ENCODE measurements at places on chromosomes 3 and 15.
A peak's percentile ranks its signal among the peaks of the same experiment; 100 is the strongest.

DNA sequence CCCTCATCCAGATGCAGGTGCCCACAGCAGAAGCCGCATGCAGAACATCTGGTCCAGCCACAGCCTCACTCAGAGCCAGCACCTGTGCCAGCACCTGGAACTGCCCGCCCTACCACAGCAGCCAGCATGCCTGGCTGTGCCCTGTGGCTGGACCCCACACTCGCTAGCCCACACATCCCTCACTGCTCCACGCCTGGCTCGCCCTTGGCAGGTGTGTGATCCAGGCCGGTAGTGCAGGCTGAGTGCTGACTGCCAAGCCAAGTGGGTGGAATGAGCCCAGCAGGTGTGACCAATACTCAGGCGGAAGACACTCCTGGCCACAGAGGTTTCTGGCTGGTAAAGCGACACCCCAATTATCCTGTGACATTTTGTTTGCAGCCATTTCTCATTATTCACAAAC is 162.4 kb upstream of the ROBO1 start:
- no peaks in the 10 kb centered on the region for H3K36me3 ChIP-seq
- H3K27ac ChIP-seq = no peak overlapping the region
- no peak overlapping the region for H3K4me3 ChIP-seq
- no peak for DNase-seq

DNA sequence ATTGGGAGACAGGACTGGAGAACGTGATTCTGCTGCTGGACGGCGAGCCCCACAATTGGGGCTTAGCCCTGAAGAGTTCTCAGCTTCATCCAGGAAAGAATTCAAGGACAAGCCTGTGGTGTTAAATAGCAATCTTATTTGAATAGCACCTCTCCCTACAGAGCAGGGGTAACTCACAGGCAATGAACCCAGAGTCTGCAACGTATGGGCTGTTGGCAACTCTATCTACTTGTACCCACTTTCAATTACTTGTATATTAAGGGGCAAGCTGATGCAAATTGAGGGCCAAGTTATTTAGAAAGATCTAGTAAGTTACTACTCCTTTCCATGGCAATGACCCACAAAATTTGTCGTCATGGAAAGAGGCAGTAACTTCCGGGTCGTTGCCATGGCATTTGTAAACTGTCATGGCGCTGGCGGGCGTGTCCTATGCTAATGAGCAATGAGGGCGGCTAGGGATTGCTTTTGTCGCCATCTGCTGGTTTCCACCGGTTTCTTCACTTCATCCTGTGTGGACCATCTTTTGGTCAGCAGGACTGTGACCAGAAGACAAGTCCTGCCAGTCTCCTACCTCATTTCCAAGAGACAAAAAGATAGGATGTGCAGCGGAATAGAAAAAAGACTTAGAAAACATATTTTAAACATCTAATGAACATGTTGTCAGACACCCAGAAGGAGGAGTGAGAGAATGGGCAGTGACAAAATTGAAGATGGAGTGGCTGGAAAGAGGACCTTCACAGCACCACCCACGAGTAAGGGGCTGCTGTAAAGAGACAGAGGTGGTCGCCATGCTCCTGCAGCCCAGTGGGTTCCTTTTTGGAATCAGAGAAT is 45.8 kb upstream of the SH3BP5 start:
- no peak overlapping the region for H3K4me3 ChIP-seq
- H3K27ac ChIP-seq = peak overlapping the region; percentile 41
- H3K36me3 ChIP-seq = no peaks in the 10 kb centered on the region
- H3K27me3 ChIP-seq = no peaks in the 10 kb centered on the region
- DNase-seq = peak; percentile 95

GRCh38 chr3:128188956-128189355 is 35.7 kb downstream of the EEFSEC start:
- H3K27ac ChIP-seq = no peak overlapping the region
- no peak overlapping the region for H3K4me3 ChIP-seq
- no peaks in the 10 kb centered on the region for H3K4me1 ChIP-seq
- no peaks in the 10 kb centered on the region for H3K36me3 ChIP-seq
- no peak for DNase-seq

DNA sequence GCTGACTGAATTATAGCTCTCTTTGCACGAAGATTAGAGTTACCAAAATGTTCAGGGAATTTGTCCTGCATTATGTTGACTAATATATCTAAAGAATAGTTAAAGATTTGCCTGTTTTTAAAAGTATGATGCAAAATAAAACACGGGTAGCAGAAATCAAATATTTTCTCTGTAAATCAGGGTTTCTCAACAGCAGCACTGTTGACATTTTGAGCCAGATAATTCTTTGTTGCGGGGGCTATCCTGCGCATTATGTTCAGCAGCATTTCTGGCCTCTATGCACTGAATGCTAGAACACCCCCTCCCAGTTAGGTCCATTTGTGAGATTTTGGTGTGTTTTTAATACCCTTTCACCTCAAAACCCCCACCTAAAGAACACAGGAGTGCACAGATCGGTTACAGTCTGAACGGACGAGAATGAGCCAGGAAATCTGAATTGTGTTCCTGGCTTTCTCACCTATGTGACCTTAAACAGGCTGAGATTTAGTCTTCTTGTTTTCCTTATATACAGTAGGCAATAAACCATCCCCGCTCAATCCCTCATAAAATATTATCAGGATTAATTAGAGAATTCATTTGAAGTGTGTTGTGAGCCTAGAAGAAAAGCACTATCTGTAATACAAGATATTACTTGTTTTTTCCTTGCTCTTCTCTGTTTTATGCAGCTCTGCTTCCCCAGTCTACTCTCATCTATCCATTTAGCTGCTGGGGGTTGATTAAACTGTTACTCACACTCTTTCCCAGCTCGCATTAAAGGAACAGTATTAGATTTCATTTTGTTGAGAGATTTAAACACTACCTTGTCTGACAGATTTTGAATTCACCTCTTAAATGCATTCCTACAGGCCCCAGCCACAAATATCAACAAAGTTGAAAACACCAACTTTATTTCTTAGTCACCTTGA is 247.5 kb upstream of the GOLIM4 start:
- H3K4me1 ChIP-seq = no peaks in the 10 kb centered on the region
- no peak for DNase-seq
- H3K27ac ChIP-seq = no peak overlapping the region
- H3K4me3 ChIP-seq = no peak overlapping the region

GRCh38 chr3:15815696-15816095 is 17.9 kb upstream of the ANKRD28 start:
- H3K27me3 ChIP-seq = no peaks in the 10 kb centered on the region
- no peak for DNase-seq
- H3K4me3 ChIP-seq = no peak overlapping the region
- H3K4me1 ChIP-seq = peaks cover 19% of the 10 kb centered on the region

DNA sequence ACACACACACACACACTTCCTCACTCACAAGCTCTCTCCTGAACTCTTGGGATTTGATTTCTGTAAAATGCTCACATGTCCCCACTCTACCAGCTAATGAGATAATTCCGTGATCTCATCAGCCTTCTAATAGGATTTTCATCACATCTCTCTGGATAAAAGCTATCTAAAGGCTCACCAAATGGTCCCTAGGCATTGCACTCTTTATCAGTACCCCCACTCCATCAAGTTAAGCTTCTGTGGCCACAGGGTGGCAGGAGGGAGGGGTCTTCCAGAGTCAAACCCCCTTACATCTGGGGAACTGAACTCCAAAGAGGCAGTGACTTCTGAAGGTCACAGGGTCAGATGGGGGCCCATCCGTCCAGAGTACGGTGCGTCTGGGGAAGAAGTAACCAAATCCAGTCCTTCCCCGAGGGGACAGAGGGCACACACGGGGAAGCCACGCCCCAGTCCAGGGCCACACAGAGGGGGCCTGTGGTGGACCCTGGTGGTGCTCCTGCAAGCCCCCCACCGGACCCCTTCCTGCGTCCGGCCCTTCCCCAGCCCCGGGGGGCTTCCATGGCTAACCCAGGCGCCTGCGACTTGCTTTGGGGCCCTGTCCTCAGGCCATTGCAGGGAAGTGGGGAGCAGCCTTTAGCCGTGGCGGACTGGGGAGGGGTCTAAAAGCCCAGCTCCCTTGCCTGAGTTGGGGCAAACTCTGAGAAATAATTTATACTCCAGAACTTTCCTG is 25.5 kb downstream of the CPN2 start:
- no peaks in the 10 kb centered on the region for H3K36me3 ChIP-seq
- H3K4me1 ChIP-seq = peaks cover 10% of the 10 kb centered on the region
- no peak overlapping the region for H3K4me3 ChIP-seq
- DNase-seq = no peak

- peak overlapping the region; percentile 69 for H3K27ac ChIP-seq
- H3K4me1 ChIP-seq = peaks cover 63% of the 10 kb centered on the region
- H3K4me3 ChIP-seq = peak overlapping the region; percentile 49
Observed at GRCh38 chr15:64912379-64913325, 950 bp downstream of the ANKDD1A start.

DNA sequence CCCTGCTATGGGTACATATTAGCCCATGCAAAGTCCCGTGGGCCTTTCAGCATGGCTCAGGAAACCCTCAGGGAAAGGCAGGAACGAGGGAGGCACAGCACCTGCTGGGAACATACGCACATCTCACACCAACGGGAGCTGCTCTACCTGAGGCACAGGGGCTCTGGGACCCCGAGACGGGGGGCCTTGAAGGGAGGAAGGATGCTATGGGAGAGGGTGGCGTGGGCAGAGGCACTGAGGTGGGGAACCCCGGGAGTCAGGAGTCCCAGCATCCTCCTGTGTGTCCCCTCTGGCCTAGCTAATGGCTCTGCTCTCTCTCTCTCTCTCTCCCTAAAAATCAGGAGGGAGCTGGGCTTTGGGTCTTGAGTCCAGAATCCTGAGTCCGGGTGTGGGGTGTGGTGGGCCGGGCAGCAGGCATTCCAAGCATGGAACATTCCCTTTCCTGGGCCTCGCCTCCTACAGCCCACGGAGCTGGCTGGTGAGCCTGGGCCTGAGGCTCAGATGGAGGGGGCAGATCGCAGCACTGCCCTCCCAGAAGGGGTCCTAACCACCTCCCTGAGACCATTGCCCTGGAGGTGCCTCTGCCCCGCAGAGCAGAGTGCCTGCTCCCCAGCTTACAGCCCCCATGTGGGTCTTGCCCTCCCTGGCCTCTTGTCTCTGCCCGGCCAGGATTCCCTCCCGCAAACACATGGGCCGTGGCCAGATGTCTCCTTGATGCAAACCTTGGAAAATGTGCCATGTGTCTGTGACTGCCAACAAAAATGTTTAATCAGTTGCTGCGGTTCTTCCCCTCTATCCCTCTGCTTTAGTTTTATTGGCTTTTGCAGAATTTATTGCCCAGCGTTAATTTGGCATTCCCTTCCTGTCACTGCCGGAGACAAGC is 101.6 kb downstream of the TMEM266 start:
- H3K4me3 ChIP-seq = no peak overlapping the region
- no peak for DNase-seq
- no peaks in the 10 kb centered on the region for H3K36me3 ChIP-seq
- H3K27me3 ChIP-seq = no peaks in the 10 kb centered on the region

DNA sequence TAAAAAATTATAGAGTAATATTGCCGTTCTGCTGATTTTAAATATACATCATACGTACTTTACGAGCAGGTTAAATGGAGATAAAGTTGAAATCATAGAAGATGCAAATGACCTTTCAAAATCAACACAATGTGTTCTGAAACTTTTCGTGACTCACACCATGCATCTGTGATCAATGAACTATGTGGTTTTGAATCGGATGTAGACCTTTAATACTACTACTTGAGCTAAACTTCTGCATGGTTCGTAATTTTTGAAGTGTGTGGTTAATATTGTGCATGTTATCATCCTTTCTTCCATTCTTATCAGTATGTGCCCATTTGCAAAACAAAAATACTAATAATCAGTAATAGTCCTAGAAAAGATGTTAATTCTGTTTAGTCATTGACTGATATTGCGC is 58.9 kb downstream of the GASK1A start:
- no peaks in the 10 kb centered on the region for H3K36me3 ChIP-seq
- H3K4me3 ChIP-seq = no peak overlapping the region
- no peaks in the 10 kb centered on the region for H3K27me3 ChIP-seq
- no peak overlapping the region for H3K27ac ChIP-seq
- DNase-seq = no peak

DNA sequence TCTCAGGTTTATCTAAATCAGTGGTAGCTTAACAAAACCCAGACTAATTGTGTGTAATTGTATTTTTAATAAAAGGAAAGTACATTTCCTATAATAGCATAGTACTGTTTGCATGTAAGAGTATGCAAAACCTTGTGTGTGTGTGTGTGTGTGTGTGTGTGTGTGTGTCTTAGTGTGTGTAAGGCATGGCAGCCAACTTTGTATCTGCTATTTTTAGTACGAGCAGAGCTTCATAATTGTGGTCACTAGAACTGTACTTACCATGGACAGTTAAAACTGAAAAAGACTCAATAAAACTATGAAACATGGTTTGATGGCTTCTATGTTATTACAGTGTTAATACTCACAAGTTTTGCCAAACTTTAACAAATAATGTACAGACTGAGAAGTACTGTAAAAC is 6.2 kb downstream of the P2RY1 start:
- H3K4me3 ChIP-seq = no peak overlapping the region
- peaks cover 1% of the 10 kb centered on the region for H3K27me3 ChIP-seq
- H3K27ac ChIP-seq = no peak overlapping the region
- no peak for DNase-seq
- H3K36me3 ChIP-seq = no peaks in the 10 kb centered on the region

DNA sequence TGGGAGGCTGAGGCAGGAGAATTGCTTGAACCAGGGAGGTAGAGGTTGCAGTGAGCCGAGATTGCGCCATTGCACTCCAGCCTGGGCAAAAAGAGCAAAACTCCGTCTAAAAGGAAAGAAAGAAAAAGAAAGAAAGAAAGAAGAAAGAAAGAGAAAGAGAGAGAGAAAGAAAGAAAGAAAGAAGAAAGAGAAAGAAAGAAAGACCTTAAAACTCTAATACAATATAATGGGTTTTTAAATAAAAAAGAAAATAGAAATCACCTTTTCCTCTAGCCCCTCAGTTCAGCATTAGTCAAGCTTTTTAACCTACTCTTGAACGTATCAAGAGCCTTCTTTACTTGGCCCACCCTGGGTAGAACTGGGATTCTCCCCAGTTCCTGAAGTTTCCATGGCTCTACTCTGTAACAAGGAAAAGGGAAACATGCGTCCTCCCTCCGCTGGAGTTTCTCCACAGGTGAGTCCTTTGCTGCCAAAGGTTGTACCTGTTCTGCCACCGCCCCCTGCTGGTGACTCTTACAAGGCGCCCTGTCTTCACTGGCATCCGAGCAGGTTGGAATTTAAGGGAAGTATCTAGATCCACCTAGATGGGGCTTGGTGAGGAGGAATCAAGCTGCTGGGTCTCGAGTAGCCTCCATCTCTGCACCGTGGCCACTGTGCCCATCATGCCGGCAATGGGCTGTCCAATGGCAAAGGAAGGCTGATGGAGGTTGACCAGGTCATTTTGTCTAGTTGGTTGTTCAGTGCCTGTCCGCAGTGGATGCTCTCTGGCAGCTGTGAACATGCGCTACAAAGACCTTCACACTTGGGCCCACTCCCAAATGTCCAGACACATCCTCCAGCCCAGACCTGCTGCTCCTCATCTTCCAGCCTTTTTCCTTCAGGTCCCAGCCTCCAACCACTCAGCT is 20.6 kb upstream of the EPHB3 start:
- peaks cover 58% of the 10 kb centered on the region for H3K27me3 ChIP-seq
- H3K27ac ChIP-seq = no peak overlapping the region
- DNase-seq = peak; percentile 88
- H3K4me3 ChIP-seq = no peak overlapping the region

Data from spleen (tissue), 13 donors.